ENCODE measurements at places on chromosomes 11 and 22.

DNA sequence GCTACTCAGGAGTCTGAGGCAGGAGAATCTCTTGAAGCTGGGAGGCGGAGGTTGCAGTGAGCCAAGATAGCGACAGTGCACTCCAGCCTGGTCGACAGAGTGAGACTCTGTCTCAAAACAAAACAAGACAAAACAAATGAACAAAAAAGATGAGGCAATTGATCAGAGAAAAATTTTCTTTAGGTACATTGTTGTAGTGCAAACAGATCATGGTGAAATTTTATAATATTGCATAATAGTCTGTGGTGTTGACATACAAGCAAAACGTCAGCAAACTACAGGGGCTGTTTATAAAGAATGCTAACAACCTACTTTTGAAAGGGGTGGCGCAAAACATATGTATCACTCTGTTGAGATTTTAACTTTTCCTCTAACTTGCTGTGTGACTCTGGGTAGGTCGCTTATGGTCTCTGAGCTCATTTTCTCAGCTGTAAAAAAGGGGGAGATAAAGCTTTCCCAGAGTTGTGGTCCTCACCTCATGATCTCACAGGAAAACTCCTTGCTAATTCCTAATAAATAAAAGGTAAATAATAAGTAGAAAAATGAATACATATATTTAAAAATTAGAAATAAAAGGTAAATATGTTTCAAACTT, 64.8 kb upstream of the NUP160 start:
- DNase-seq, result no peak

- DNase-seq, result no peak
Measured at GRCh38 chr11:80495116-80495515, 1054.3 kb upstream of the TENM4 start.

DNA sequence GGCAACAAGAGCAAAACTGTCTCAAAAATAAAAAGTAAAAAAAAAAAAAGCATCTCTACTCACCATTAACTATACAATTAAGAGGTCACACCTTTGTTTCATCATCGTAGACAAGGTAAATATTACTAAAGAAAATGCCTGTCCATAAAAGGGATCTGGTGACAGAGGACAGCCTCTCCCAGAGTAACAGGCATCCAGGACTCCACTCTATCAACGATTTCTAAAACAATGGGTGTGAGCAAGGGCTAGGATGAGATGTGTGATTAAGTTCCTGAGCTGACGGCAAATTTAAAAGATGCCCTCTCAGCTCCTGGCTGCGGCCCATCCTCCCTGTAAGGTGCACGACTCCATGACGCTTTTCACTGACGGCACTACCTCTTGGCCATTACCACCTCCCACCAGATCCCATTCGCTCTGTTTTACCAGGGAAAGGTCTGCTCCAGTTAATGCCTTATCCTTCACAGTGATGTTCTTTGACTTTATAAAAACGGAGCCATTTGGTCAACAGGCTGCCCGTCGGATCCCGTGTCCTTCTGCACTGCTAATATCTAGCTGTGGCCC, 2.3 kb upstream of the TMEM45B start:
- DNase-seq, result no peak

DNA sequence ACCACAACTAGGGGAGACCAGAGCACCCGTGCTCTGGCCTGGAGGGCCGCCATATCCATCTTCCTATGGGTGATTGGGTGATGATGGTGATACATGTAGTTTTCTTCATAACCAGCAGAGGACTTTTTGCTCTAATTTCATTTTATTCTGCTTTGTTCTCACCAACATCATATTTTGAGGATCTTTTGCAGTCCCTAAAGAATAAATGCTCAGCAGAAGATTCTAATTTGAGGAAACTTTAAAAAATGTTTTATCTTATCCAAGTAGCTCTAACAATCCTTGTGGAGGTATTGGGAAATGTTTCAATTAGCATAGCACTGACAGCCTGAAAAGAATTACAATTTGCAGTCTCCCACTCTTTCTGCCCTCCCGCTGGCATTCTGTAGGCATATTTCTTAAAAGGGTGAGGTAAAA, 544.0 kb downstream of the NTM start:
- DNase-seq, result no peak

DNA sequence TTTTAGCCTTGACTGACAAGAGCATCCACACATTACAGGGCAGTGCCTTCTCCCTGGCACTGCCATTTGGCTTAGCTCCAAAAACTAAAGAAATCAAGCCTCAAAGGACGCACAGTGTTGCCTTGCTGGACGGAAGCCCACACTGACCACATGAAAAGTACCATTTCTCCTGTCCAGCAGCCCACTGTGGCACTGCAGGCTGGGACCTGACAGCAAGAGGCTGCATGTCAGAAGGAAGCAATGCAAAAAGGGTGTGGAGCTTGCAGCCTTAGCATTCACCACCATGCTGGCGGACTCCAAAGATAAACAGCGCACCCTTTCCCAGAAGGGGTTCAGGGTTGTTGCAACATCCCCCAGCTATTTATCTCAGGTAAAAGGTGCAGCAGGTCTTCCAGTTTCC, 109.3 kb upstream of the BMAL1 start:
- no peak for DNase-seq

DNA sequence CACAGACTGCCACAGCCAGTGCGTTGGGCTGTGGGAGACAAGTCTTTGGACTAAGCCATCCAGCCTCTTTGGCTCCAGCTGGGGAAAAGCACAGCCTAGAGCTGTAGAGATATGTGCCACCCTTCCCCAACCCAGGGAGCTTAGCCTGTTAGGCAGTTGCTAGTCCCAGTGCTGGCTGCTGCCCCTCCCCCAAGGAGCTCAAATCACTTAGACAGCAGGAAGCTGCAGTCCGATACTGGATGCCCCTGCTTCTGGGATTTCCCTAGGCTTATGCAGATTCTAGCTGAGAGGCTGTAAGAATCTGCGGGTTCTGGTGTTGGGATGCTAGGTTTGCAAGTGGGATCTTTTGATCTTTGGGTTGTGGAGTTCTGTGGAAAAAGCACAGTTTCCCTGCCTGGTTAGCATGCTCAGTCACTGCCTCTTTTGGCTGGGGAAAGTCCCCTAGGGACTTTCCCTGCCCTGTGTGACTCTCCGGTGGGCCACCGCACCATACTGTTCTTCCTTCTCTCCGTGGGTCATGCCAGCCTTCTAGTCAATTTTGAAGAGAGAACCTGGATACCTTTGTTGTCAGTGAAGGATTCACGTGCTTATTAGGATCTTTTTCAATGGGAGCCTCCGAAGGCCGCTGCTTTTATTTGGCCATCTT, 792.0 kb downstream of the KCNA4 start:
- no peak for DNase-seq

DNA sequence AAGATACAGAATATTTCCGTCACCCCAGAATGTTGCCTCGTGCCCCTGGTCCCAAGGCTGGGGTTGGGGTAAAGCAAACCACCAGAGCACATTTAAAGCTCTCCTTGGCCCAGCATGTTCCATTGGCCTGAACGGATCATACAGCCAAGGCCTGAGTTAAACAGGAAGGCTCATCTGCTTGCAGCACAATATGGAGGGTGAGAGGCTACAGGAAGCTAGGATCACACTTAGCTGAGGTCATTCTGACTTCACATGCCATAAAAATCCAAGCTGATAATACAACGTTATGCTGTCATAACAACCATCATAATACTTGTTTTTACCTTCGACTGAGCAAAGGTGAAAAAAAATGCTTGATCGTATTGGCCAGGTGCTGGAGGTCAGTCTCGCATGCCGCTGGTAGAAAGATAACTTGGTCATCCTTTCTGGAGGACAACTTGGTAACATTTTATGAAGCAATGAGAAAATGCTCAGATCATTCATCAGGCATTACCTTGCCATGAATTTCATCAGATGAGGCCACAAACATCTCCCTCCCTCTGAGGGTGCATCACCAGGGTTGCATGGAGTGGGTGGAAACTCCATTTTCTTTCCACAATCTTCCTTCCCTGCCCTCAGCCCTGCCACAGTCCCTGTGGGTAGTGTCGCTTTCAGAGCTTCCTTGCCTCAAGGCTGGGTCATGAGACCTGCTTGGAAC, 31.9 kb upstream of the RTL6 start:
- no peak for DNase-seq

DNA sequence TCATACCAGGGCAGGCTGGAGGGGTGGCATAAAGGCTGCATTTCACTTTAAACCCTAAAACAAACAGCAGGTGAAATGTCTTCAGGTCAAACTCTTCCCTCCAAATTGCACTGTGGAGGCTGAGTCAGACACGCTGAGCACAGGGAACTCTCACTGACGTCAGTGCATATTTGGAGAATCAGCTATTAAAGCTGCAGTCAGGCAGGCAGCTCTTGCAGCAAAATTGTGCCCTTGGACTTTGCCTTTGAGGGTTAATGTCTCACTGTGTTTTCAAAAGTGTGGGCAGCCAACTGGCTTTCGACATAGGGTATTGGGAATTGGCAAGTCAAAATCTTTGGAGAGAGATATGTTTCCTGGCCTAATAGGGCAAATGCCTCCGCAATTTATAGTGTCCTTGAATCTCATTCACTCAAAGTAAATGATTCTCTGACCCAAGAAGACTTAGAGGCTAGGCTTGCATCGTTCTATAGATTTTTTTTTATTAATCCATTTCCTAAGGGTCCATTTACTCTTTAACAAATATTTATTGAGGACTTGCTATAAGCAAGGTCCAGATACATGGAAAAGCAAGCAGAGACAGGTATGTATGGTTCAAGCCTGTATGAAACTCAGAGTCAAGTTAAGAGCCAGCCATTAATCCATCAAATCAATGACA, 27.7 kb upstream of the SMCO4 start:
- DNase-seq, result no peak

DNA sequence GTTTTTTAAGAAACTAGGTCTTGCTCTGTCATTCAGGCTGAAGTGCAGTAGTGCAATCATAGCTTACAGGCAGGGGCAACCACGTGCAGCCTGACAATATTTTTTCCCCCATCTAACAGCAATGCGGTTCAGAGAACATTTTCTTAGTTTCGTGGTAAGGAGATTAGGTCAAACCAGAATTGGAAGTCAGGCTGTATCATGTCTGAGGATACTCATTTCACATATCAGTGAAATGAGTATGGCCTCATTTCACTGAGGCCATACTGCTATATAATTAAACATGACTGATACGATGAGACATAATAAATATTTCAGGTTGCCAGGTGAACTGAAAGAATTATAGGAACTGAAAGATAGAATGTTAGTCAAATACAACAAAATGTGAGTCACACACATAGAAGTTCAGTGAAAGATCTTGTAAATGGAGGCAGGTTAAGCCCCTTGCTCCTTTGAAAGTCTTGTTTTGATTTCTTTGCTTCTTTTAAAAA, 32.5 kb upstream of the IZUMO1R start:
- DNase-seq, result no peak

GRCh38 chr11:91243630-91244029, 981.0 kb upstream of the FAT3 start:
- DNase-seq, result no peak

DNA sequence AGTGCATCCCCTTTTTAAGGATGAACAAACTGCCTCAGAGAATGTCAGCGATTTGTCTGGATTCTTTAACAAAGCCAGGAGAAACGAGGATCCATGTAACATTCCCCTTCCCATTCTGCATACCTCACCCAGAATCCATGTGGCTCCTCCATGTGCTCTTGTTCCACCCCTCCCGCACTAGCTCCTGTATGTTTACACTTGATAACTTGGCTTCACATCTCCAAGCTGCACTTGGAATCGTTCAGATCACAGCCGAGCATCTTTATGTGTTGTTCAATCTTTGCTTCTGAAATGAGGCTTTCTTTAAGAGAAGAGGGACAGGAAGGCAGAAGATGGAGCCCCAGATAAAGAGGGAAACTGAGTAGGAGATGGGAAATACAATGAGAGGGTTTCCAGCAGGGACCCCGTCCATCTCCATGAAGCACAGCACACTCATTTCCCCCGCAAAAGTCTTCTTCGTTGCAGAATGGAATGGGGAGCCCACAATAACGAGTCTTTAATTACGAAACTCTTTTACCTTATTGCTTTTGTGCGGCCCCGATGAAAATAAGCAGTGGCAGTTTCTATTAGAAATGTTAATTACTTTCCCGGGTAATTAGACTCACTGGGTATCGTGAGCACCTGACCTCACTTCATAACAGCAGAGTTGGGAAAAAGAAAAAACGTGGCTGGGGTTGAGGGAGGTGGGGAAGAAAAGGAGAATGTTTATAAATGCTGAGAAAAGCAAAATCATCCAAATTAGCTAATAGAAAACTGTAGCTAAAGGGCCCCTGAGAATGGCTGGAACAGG, 96.8 kb upstream of the ISX start:
- no peak for DNase-seq

- no peak for DNase-seq
Measured at GRCh38 chr11:12591706-12592105, 82.5 kb upstream of the TEAD1 start.

DNA sequence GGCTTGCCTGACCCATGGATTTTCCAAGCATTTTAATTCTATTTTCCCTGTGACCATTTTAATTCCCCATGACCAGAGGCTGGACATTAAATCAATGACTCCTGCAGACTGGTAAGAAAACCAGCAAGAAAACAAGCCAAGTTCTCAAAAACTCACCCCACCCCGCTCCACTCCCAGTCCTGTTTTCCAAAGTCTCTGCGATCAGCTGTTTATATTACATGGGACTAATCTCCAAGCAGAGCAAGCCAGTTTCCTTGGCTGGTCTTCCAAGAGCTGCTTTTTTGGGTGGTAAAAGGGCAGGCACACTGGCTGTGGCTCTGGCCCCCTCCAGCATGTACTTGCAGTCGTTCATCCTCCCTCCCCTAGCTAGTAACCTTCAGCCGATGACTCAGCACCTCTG, 97.9 kb downstream of the RRAS2 start:
- no peak for DNase-seq

- DNase-seq, result no peak
Measured at GRCh38 chr11:130548491-130548833, 100.0 kb downstream of the ADAMTS15 start.

- DNase-seq, result no peak
Measured at GRCh38 chr11:84501750-84502149, 1125.4 kb downstream of the DLG2 start.

GRCh38 chr11:79441461-79441875, 638 bp upstream of the TENM4 start:
- no peak for DNase-seq

DNA sequence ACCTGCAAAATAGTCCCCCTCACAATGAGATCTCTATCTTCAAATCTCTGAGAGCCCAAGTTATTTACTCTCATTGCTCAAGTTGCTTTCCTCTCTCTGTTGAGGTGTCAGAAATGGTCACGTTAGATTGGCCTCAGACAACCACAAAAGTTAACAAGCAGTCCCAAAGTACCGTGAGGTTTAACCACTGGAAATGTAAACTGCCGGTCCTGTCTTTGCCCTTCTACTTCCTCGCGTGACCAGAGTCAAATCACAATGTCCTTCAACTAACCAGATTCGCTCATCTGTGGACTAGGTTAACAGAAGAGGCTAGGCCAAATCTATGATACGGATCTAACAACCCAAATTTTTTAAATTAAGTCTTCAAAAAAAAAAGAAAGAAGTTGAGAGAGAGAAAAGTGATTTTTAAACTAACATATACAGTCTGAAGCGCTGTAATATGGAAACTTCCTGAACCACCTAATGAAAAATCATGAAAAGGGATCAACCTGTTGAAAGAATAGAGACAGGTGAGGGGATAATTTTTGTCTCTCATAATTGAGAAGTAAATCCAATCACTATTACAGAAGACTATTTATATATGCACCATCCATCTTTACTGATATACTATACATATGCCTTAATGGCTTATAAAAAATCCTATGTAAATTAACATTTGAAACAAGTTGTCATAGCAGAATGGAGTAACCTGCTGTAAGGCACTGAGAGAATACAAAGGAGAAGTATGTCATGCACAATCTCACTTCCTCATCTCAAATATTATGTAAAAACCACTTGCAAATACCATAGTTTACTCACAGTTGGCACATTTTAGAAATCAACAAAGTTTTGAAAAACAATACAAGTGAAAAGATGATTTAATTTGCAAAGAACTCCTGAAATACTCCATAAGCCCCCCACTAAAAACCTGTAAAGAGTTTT, 3.3 kb upstream of the JAML start:
- no peak for DNase-seq
